Activated CD4-positive, alpha-beta T cell treated with anti-CD3 and anti-CD28 coated beads, Interleukin-2, amount 50 U/mL, for 48 hours (primary cell): ENCODE measurements at places on chromosomes 11 and 22.
A peak's percentile ranks its signal among the peaks of the same experiment; 100 is the strongest.

GRCh38 chr11:117232911-117233409 lies 489 bp downstream of the RNF214 start:
- peak; percentile 11 for DNase-seq

- no peak for DNase-seq
These were observed 16.5 kb downstream of the CERK start for GRCh38 chr22:46721501-46722085.

- DNase-seq = no peak
These were observed 55.2 kb upstream of the TOP3B start for GRCh38 chr22:22037740-22038139.

DNA sequence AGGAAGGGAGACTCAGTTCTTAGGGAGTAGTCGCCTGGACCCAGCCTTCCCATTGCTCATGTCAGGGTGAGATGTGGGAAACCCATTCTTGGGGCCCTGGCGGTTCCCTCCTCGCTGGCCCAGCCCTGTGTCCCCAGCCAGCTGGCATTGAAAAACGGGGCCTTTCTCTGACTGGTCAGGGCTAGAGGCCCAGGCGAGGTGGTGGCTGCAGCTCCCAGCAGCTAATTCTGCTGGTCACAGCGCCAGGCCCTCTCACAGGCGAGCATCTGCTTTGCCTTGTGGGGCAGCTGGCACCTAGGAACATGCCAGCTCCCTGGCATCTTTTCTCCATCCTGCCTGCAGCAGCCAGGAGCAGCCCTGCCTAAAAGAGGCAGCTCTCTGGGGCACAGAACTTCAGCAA lies 20.1 kb downstream of the TSPAN18 start:
- DNase-seq = no peak

GRCh38 chr22:28795932-28796856 lies 4.2 kb downstream of the XBP1 start:
- DNase-seq = no peak

DNA sequence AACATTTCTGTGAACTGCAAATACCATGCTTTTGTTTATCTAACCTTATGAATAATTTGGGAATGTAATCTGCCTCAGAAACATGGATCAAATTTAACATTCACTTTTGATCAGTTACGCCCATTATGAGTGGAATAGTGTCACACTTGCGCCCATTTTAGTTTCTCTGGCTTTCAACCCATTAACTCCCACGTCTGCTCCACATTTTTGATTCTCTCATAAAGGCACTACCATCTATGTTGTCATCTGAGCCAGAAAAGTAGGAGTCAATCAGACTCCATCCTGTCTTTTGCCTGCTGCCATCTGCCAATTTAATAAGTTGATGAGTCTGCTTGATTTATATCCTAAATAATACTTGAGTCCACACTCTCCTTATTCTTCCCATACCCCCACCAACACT lies 1090.7 kb downstream of the DLG2 start:
- no peak for DNase-seq

DNA sequence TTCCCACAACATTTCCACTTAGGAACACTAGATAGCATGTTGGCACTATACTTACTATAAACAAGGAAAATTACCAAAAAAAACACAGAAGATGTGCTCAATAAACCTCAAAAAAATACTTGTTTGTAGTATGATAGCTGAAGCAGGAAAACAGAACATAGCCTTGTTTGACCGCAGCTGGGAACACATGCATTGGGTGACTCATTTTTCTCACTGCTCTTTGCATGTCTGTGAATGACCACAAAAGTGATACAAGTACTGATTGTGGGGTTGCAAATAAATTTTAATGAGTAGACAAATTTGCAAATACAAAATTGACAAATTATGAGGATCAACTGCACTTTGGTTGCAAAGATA lies 22.8 kb upstream of the GUCY1A2 start:
- DNase-seq = no peak

DNA sequence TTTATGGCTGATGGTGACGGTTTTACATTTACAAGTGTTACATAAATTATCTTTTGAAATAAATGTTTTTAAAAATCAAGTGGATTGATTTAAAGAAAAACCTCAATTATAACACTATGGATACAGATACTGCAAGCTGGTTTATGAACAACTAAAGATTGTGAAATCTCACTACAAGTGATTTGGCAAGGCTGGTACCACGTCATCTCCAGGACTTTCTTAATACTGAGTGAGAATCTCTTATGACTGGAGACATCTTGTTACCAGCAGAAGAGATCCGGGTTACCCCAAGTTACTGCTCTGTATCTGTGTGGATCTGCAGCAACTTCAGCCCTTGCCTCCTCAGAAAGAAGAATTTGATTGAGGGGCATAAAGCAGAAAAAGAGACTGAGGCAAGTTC lies 452.9 kb downstream of the MN1 start:
- no peak for DNase-seq

GRCh38 chr22:29256606-29257325 lies 11.0 kb downstream of the RHBDD3 start:
- DNase-seq = no peak

- no peak for DNase-seq
These were observed 208.7 kb upstream of the PLET1 start for GRCh38 chr11:112469376-112469775.

DNA sequence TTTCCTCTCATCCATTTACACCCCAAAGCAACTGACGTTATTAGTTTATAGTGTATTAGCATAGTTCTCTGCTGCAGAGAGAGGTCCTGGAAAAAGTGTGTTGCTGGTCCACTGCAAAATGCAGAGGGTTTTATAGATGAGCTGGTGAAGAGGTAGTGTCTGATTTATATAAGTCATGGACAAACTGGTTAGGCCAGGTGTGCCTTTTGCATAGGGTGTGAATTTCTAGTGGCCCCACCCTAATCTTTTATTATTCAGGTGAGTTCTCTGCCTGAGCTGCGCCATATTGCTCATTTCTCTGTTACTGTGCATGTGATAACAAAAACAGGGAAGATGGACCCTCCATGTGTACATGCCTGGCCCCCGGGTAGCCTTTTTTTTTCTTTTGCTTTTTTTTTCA lies 43.1 kb upstream of the TRIM77 start:
- no peak for DNase-seq

- DNase-seq = no peak
These were observed 21.0 kb downstream of the WEE1 start for GRCh38 chr11:9594267-9595046.

DNA sequence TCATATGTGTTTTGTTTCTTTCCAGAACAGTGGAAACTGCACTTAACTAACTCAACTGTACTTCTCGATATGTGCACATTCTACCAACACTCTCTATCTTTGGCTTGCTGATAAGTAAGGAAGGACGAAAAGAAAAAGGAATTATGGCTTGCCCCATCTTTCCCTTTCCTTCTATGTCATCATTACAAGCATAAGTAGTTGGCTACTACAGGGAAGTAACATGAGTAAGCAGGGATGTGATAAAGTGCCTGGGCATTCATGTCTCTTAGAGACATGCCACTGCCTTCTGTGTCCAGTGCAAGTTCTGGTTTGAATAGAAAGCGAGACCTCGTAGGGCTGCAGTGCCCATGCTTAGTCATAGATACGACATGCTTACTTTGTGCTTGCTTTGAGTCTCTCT lies 342.5 kb downstream of the ETS1 start:
- DNase-seq = no peak

GRCh38 chr11:67438158-67438902 lies 848 bp upstream of the PTPRCAP start:
- DNase-seq = peak; percentile 88

DNA sequence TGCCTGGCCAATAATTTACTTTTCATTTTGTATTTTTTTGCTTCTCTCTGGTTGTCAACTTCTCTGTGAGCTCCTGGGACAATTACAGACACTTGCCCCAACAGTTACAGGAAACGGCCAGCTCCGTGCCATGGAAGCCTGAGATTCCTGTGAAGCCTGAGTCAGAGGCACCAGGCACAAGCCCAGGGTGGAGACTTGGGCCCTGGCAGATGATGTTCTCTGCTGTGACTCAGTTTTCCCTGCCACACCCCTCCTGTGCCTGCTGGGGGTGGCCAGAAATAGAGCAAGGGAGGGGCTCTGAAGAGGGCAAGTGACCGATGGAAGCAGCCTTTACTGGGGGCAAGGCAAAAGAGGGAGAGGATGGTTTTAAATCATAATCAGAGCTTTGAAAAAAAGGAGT lies 4.9 kb downstream of the ATP5MGL start:
- no peak for DNase-seq

GRCh38 chr11:71115770-71116692 lies 136.3 kb downstream of the SHANK2 start:
- DNase-seq = no peak

DNA sequence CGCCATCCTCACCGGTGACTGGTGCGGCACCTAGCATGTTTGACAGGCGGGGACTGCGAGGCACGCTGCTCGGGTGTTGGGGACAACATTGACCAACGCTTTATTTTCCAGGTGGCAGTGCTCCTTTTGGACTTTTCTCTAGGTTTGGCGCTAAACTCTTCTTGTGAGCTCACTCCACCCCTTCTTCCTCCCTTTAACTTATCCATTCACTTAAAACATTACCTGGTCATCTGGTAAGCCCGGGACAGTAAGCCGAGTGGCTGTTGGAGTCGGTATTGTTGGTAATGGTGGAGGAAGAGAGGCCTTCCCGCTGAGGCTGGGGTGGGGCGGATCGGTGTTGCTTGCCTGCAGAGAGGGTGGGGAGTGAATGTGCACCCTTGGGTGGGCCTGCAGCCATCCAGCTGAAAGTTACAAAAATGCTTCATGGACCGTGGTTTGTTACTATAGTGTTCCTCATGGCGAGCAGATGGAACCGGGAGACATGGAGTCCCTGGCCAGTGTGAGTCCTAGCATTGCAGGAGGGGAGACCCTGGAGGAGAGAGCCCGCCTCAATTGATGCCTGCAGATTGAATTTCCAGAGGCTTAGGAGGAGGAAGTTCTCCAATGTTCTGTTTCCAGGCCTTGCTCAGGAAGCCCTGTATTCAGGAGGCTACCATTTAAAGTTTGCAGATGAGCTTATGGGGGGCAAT lies 1.1 kb downstream of the NEAT1 start:
- peak; percentile 57 for DNase-seq

DNA sequence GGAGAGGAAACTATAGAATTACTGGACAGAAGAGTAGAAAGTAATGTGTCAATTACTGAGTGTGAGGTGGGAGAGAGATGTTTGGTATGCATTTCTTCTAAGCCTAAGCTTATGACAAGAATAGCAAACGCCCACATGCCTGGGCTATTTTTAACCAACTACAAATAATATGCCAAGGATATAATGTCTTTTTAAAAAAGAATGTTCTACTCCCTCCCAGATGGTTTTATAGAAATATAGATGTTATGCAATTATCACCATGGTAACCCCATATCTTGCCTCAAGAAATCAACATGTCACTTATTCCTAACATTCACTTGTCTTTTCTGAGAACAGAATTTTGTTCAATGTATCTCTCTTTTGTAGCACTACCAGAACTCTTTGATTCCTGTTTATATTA lies 996.7 kb upstream of the CHORDC1 start:
- DNase-seq = no peak

DNA sequence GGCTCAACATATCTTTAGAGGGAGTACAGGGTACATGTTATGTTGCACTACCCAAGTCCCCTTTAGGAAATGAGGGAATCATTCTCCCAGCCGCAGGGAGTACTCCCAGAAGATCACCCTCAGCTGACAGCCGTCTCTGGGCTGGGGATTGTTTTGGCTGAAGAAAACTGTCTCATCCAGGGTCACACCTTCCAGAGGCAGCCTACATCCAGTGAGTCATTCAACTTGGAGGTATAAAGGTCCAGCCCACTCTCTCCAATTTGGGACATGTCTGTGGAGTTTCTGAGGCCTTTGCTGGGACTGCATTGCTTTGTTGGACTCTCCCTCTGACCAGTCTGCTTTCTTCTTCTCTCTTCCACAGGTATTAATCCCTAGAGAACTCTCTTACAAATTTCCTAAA lies 42.1 kb downstream of the RASSF10 start:
- no peak for DNase-seq

GRCh38 chr11:95102733-95103132 lies 13.1 kb downstream of the ENDOD1 start:
- no peak for DNase-seq

DNA sequence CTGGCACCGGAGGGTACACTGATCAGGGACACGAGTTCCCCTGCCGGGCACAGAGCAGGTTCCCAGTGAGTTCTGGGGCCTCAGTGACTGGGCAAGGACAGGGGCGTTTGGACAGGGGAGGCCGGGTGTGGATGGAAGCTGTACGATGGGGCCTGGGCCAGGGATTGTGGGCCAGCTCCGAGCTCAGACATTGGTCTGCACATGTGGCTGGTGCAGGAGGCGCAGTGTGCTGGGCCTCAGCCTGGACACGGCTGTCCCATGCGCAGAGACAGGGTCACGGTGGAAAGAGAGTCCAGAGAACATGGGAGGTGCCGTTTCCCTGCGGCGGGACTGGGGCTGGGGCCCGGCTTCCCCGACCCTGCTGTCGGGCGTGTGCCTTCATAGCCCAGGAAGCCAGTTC lies 60.7 kb downstream of the CDKN1C start:
- no peak for DNase-seq

GRCh38 chr22:25083807-25084200 lies 115.9 kb upstream of the CRYBB3 start:
- no peak for DNase-seq

DNA sequence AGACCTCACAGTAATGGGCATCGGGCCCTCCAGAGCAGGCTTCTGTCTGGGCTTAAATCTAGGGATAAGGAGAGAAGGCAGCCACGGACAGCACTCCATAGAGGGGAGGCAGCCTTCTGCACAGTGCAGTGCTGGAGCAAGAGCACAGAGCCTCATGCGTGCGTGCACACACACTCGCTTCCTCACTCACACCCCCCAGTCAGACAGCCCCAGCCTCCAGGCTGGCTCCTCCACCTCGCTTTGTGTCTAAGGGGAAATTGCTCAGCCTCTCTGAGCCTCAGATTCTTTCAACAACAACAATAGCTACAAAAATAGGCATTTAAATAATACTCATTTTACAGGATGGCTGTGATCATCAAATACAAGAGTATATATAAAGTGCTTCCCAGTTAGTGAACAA lies 26.7 kb upstream of the ETS1 start:
- no peak for DNase-seq

- DNase-seq = no peak
These were observed 1130.4 kb downstream of the LRRC4C start for GRCh38 chr11:40328890-40329614.

GRCh38 chr11:76839311-76839710 lies 21.4 kb upstream of the ACER3 start:
- no peak for DNase-seq

DNA sequence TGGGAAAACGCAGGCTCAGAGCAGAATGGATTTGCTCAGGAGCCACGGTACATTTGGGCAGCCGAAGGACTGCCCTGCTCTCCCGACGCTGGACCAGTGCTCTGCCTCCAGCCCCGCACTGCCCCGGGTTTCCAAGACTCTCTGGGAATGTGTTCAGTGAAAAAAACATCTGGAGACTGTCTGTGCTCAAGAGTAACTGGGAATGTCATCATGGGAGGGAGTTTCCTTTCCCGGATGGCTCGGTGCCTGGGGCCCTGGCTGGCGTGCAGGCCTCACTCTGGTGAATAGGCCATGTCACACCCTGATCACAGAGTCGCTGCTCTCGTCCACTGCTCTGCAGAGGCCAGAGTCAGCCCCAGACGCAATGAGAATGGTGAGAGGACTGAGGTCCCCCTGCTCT lies 9.8 kb upstream of the APOL6 start:
- no peak for DNase-seq
